Cortex of kidney (tissue), 1 donor: ENCODE measurements at places on chromosomes 2 and 18.

GRCh38 chr2:26422947-26423629 lies 21.4 kb downstream of the DRC1 start:
- no peak for DNase-seq

GRCh38 chr2:170206805-170207407 lies 29.0 kb downstream of the MYO3B start:
- DNase-seq = no peak

DNA sequence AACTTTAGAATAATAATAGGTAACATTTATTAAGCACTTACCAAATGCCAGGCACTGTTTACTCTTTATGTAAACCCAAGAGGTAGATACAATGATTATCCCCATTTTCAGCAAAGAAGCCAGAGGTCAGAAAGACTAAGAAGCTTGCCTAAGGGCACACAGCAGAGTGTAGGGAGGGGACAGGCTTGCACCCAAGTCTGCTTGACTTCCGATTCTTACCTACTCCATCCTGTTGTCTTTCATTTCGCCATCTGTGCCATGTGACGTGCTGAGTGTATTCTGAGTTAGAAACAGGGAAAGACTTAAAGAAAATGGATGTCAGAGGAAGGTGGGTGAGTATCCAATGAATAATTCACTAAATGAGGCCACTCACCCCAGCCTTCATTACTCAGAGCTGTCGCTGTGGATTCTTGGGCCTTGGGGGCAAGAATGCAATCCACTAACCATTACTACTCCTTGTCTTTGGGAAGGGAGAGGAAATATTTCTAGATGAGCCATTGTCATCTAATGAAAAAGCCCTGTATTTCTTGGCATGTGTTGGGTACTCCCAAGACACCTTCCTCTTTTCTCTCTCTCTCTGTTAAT lies 76.4 kb upstream of the BCL11A start:
- no peak for DNase-seq

- DNase-seq = no peak
Measured at GRCh38 chr2:23689131-23689700, 237.7 kb downstream of the ATAD2B start.

GRCh38 chr18:49279487-49279886 lies 181.0 kb downstream of the DYM start:
- no peak for DNase-seq

- no peak for DNase-seq
Measured at GRCh38 chr2:182870227-182870626, 3.8 kb upstream of the FRZB start.

DNA sequence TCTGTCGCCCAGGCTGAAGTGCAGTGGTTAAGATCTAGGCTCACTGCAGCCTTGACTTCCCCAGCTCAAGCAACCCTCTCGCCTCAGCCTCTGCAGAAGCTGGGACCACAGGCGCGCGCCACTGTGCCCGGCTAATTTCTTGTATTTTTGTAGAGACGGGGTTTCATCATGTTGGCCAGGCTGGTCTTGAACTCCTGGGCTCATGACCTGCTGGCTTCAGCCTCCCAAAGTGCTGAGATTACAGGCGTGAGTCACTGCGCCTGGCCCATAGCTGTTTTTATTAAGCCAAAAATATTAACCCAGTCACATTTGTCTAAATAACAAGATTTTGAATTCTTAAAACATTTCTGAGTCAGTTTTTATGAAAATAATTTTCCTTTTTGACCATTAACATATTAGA lies 6.3 kb upstream of the SFT2D3 start:
- no peak for DNase-seq

GRCh38 chr2:239443666-239444567 lies 43.1 kb upstream of the HDAC4 start:
- DNase-seq = no peak
